Fibroblast of skin of left biceps (primary cell): ENCODE measurements at places on chromosomes 13 and 19.
A peak's percentile ranks its signal among the peaks of the same experiment; 100 is the strongest.

DNA sequence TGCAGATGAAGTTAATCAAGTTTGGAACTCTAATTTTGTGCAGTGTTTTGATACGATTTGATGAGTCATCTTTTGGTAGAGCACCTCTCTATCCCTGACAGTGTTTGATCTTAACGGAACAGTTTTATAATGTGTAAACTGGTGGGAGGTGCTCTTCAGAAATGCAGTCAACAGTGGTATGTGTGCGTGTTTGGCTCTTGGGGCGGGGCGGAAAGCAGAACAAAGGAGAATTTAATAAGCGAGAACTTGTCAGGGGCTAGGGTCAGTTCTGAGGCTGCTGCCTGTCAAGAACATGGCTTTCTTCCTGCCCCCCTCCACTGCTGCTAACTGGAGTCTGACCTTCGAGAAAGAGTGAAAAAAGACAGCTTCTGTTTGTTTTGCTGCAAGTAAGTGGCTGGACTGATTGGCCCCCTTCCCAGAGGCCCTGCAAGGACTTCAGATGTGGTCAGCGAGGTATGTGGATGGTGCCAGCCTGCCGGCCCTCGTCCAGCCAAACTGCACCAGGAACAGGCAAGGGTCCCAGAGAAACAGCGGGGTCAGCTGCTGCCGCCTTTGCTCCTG lies 40.8 kb downstream of the BBC3 start:
- DNase-seq = peak; percentile 10

DNA sequence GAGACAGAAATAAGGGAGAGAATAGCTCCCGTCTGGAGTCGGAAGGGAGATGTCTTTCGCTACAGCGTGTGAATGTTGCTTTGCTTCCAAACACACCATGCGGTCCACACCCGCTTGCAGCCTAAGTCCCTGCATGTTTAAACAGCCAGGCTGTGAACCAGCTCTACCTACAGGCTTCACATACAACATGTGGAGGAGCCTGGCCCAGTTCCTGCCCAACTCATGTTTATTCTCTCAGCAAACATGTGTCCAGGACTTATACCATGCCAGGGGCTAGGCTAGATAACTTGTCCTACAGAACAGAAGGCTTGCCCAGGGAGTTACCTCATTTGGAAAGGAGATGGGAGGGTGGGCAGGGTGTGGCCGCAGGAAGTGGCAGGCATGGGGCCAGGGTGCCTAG lies 181.5 kb downstream of the FOXO1 start:
- no peak for DNase-seq

- no peak for DNase-seq
These were observed 1.3 kb upstream of the PPAN start for GRCh38 chr19:10104665-10105508.

- DNase-seq = no peak
These were observed 566 bp upstream of the CCDC97 start for GRCh38 chr19:41309180-41310032.

- no peak for DNase-seq
These were observed 17.6 kb upstream of the WDR18 start for GRCh38 chr19:966485-967088.

DNA sequence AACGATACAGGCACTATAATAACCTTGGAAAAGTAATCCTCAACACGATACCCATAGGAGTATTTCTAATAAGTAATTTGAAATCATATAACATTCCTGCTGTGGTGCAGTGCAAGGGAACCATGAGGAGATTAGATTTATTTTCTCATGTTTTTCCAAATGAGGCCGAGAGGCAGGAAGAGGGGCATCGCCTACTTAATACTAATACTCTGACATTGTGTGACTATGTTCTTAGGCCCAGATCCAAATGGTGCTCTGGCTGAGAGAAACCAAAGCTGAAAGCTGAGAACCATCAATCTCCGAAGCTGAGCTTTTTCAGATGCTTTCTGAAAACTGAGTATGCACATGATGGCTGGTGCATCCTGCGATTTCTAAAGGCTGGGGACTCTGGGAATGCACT lies 248.0 kb upstream of the MAB21L1 start:
- no peak for DNase-seq

GRCh38 chr13:80821466-80821865 lies 480.5 kb upstream of the SPRY2 start:
- no peak for DNase-seq

GRCh38 chr13:90201676-90202460 lies 1145.6 kb upstream of the MIR17HG start:
- no peak for DNase-seq

- no peak for DNase-seq
These were observed 1.7 kb downstream of the ATP13A1 start for GRCh38 chr19:19661675-19662251.

DNA sequence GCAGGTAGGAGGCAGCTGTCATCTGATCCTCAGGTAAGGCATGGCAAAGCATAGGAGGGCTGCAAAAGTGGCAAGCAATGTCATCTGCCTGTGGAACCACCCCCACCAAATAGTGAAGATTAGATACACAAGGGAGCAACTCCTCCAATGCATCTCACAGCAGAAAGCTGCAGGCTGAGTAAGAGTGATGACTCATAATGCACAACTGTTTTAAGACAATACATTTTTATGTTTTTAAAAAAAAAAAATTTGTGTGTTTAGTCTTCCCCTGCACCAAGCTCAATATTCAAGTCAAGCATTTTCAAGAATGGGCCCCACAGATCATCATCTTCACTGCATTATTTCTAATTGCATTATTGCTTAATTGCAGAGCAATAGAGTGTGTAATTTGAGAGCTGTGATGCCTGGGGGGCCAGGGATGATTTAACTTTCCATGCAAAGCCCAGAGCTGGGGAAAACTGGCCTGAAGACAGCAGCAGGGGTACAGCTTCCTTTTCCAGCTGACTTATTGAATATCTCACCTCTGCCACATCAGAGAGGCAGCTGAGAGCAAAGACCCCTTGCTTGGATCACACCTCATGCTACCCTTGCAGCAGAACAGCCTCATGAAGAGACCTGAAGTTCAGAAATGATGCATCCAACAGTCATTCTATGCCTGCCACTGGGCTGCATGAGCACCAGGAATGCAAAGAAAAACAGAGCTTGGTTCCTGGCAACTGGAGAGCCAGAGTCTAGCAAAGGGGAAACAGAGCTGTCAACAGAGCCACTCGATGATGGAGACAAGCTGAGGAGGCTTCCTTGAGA lies 22.7 kb upstream of the POP4 start:
- no peak for DNase-seq

GRCh38 chr13:22194106-22194805 lies 523.4 kb downstream of the FGF9 start:
- no peak for DNase-seq
